ENCODE measurements at places on chromosomes 3 and 15.

- DNase-seq, result no peak
Measured at GRCh38 chr3:58093574-58094195, 85.5 kb downstream of the FLNB start.

DNA sequence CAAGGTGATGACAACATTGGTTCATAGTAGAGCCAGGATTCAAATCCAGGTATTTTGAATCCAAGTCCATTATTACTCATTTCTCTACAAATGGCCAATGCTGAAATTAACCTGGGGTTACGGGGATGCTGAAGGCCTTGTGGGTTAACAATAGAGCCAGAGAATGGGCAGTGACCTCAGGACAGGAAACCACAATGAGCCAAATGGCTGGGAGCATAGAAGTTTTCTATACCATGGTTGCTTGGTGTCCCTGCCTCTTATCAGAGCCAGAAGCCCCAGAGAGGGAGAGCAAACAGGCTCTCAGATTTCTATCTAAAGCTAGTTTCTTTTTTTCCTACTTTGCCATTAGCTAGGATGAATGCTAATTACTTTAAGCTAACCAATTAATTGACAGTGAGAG, 82.3 kb downstream of the TNIK start:
- no peak for DNase-seq

DNA sequence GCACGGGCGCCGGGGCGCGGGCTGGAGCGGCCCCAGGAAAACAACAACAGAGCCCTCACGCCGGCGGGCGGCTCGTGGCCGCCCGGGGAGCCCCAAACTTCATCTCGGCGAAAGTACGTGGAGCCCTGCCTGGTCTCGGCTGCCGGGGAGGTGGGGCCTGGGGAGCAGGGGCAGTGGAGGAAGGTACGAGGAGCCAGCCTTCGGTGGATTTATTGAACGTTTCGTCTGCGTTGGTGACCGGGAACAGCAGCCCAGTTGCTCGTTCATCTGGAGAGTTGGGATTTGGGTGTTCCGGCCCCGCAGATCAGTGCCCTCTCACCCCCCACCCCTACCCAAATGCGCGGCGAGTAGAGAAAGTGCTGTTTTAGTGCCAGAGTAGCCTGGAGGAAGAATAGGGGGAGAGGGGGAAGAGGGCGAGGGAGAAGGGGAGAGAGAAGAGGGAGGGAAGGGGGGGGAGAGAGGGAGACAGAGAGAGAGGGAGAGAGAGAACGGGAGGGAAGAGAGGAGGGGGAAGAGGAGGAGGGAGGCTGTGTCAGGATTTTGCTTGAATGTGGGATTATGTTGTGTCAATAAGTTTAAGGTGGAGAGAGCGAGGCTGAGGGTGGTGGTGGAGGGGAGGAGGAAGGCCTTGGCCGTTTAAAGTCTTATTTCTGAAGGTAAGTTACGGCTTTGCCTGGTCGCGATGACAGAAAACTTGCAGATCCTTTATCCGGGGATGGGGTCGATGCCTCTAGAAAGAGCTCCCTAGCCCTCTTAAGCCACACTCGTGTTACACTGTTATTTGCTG, 970 bp downstream of the BBX start:
- DNase-seq, result peak; percentile 59

DNA sequence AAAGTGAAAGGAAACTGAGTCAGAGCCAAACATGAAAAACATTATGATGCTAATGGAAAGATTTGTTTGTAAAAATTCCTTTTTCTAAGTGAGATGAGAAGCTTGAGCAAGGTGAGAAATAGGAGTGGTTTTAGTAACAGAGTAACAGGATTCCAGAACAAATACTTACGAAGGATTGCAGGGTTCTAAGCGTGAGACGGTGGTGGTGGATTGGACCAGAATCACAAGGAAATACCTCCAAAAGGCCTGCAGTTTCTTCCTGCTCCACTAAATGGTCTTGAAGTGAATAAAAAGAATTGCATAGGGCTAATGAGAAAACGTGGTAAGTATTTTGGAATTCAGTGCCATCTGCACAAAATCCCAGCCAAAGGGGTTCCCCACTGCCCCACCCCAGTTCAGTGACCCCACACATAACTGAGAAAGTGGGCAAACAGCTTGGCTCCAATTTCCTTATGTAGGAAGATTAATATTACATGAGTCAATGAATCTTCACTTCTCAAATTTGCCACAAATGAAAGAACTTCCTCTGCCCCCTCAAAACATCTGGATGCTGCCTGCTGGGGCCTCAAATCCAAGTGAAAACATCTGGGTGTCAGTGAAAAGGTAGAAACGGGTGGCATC, 283.8 kb upstream of the NR2F2 start:
- DNase-seq, result no peak

GRCh38 chr3:11588755-11589154, 55.0 kb downstream of the VGLL4 start:
- DNase-seq, result no peak

DNA sequence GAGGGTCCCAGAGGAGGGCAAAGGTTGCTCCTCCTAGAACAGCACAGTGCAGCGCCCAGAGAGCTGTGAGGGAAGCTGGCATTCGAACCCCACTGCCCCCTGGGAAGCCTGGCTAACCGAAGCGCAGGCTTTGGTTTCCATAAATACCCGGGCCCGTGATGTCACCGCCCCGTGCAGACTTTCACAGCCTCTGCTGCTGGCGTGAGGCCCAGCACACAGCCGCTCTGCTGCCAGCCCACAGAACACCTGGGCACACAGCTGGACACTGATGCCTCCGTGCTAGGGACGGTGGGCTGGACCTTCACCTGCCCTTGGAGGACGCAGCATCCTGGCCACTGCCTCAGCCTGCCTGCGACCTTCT, 1.0 kb downstream of the IQSEC1 start:
- DNase-seq, result no peak

GRCh38 chr3:69649120-69650065, 89.9 kb upstream of the MITF start:
- DNase-seq, result no peak

Measured in right atrium auricular region (tissue), 2 donors.